Globus pallidus (tissue), 1 donor: ENCODE measurements at places on chromosomes 2 and 18.
A peak's percentile ranks its signal among the peaks of the same experiment; 100 is the strongest.

GRCh38 chr2:220931491-220931890 is 640.6 kb downstream of the EPHA4 start:
- no peak for DNase-seq

GRCh38 chr2:167924556-167924955 is 322.8 kb downstream of the STK39 start:
- DNase-seq: no peak

DNA sequence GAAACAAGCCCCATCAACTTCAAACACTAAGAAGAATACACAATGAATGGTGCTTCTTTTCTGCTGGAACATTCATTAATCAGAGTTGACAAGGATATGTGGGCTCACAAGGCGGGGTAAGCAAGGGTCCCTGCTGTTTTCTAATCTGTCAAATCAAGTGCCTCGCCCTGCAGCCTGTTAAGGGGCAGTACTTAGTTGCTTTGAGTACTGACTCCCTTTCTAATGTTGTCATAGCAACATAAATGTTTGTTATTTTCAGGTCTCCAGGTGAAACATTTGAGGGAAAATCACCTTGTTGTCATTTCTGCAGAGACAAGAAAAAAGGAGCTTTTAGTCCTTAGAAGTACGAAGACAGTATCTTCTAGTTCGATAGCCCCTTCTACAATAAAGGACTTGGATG is 284.7 kb upstream of the PKDCC start:
- DNase-seq: no peak

- no peak for DNase-seq
These were observed 68.3 kb downstream of the ACKR3 start for GRCh38 chr2:236637686-236638569.

DNA sequence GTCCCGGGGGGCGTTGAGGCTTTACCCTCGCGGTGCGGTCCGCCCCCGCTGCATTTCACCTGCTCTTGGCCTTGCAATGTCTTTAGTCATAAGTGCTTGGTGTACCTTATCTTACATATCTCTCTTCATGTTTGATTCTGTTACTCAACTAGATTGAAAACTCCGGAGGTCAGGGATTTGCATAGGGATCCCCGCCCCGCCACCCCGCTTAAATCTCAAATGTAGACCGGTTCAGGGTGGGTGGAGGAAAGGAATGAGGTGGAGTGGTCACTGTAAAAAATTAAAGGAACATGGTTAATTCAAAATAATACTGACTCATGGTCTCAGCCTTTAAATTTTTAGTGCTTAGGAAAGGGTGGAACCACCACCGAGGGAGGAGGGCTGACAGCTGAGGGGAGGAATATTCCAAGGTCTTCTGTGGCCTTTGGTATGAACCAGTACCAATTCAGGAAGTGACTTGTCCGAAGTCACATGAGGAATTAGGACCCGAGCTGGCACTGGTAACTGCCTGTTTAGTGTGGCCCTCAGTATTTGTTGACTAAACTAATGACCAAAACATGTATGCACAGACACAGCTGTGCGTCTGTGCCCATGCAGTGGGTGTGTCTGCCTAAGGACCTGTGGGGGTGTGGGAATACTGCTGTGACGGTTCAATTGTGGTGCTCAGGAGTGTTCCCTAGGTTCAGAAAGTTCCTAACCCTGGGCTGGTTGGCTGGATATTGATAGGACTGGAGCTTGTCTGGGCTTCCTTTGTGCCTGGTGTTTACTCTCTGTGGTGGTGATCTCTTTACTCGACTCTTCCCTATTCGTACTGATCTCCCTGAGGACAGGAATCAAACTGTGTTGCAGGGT is 1.0 kb downstream of the PLEKHB2 start:
- no peak for DNase-seq

GRCh38 chr18:52118684-52119083 is 221.3 kb upstream of the DCC start:
- DNase-seq: no peak

GRCh38 chr2:20487392-20488174 is 40.7 kb downstream of the RHOB start:
- DNase-seq: no peak

GRCh38 chr18:36901277-36901701 is 72.4 kb downstream of the KIAA1328 start:
- peak; percentile 4 for DNase-seq

DNA sequence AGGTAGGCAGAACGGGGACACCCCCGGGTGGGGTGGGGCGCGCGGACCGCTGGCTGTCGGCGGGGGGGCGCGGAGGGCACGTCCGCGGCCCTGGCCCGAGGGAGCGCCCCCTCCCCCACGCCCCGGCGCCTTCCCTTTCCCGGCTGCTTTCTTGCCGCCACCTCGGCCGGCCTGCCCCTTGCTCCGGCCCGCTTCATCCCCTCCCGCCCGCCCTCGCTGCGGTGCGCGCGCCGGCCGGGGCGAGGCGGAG is 443 bp downstream of the VAPA start:
- no peak for DNase-seq

DNA sequence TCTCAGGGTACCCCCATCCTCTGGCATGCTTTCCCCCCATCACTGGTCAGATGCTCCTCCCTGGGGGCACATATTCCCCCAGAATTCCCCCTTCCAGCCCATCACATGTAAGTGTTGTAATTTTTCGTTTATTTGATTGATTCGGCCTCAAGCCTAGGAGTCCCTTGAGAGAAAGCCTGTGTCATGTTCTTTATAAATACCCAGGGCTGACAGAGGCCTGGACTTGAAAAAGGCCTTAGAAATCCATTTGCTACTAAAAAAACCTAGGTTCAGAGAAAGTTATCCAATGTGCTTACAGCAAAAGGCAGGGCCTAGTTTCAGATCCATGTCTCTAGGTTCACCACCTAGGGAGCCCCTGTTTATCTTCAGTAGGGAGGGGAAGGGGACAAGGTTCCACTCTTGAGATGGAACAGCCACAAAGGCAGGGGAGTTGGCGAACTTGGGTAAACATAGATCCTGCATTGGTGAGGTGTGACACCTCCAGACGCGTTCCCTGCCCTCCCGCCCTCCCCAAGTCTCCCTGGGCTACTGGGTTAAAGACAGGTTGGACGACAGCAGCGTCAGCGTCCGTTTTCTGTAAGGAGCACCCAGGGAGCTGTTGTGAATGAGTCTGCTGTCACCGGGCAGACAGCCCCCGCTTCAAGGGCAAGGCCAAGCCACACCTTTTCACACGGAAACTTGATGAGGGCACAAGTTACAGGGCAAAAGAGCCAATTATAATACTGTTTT is 147.8 kb downstream of the EN1 start:
- no peak for DNase-seq

- no peak for DNase-seq
These were observed 63.3 kb downstream of the LYPD6B start for GRCh38 chr2:149101818-149102217.

GRCh38 chr2:36831185-36831584 is 134.7 kb downstream of the VIT start:
- DNase-seq: no peak

- DNase-seq: no peak
These were observed 676.9 kb downstream of the ADCYAP1 start for GRCh38 chr18:1581581-1581980.

DNA sequence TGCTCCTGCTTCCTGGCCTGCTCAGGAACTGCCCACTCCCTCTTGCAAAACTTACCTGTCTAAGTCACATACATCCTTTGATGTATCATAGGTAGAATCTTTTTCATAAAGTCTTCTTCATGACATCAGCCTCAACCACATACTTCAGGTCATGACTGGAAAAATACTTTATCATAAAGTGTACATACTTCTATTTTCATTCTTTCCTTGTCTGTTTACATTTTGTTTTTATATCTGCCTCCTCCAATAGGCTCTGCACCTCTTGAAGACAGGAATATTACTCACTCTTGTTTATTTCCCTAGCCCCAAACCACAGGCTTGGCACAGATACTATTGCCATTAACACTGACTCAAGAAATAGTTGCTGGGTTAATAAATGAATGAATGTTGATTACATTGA is 43.6 kb upstream of the ZNF804A start:
- no peak for DNase-seq
